AG04449 (cell line): ENCODE measurements at places on chromosomes 7 and 10.

DNA sequence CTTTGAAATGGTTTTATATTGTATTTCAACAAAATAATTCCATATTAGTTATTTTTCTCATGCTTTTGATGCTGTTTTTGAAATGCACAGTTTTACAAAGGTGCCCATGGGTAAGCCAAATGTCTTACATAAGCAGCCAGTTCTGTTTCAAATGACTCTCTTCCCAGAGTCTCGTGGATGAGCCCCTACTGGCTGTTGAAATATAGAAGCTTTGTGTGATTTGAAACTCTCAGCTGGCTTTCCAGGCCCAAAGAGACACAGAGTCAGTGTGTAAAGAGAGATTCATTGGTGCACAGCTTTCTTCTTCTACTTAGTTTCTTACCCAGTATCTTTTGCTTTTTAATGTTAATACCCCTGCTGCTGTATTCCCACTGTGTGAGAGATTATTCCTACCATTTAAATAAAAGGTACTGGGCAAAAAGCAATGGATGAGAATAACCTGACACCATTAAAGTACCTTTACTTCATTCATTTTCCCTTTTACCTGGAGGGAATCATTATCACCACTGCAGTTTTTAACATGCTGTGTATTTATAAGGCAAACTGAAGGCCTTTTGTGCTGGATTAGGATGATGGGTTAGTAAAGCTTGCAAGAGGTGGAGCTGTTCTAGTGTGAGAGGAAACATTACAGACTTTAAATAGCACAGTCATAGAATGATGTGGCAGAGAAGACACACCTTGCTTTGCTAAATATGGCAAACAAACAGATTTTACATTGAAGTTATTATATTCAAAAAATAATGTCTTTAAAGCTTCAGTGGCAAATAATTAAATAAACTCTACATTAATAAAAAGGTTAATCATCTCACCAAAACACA lies 415.1 kb downstream of the THSD7A start:
- DNase-seq = no peak

DNA sequence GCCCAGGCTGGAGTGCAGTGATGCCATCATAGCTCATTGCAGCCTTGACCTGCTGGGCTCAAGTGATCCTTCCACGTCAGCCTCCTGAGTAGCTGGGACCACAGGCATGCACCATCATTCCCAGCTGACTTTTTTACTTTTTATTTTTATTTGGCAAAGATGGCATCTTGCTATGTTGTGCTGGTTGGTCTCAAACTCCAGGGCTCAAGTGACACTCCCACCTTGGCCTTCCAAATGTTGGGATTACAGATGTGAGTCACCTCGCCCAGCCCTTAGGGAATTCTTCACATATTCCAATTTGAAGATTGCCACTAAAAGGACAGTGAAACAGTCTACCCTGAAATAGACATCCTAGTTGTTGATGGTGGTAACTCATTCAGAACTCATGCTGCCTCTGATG lies 27.7 kb downstream of the SUGCT start:
- no peak for DNase-seq

GRCh38 chr7:159010411-159010810 lies 134.3 kb downstream of the VIPR2 start:
- DNase-seq = no peak

GRCh38 chr7:114851406-114852061 lies 70.4 kb upstream of the MDFIC start:
- no peak for DNase-seq

- DNase-seq = no peak
These were observed 18.1 kb upstream of the ZNF273 start for GRCh38 chr7:64884913-64885370.

GRCh38 chr7:151238924-151239836 lies 6.9 kb downstream of the CHPF2 start:
- no peak for DNase-seq

- DNase-seq = no peak
These were observed 43.3 kb upstream of the CNNM1 start for GRCh38 chr10:99285881-99286280.

- no peak for DNase-seq
These were observed at the start of gene CALML5 for GRCh38 chr10:5499493-5500140. CALML5 (minus strand) TSS chr10:5499570; CDS start chr10:5499438, 132 bp downstream.

DNA sequence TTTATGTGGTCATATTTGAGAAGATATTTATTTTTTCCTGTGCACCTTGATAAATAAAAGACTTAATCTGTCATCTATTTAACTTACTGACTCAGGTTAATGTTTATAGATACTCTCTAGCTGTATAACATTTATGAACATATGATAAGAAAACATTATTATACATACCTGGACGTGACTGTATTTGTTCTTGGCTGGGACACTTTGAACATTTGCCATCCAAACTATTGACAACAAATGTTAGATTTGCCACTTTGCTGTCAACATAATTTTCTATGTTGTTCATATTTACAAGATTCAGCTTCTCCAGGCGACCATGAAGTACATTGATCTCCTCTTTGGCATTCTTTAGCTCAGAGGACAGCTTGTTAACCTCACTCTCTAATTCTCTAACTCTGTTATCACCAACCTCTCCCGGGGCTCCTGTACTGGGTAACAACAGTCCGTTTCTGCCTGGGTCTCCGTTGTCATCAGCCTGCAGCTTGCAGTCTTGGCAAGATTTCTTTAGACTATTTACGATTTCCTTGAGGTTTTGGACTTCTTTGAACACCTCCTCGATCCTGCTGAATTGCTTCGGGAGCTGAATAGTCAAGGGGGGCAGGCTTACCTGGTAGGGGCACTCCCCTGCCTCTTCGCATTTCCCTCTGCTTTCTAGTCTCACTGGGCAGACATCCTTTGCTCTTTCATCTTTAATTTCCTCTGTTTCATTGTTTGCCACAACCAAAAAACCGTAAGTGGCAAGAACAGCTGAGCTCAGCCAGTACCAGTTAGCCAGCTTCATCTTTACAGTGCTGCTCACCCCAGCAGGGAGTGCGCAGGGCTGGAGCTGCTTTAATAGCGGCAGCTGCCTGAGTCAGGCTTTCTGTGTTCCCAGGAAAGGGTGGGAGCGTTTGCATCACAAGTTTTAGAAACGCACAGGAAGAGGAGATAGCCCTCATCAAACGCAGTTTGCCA lies at the start of gene FGL2:
Gene FGL2, minus strand, starts transcription at position 807 of the 954 bp plus-strand sequence. Its CDS starts 26 bp downstream, at position 781.
- no peak for DNase-seq

GRCh38 chr7:135177028-135177696 lies 6.7 kb upstream of the CYREN start:
- no peak for DNase-seq

DNA sequence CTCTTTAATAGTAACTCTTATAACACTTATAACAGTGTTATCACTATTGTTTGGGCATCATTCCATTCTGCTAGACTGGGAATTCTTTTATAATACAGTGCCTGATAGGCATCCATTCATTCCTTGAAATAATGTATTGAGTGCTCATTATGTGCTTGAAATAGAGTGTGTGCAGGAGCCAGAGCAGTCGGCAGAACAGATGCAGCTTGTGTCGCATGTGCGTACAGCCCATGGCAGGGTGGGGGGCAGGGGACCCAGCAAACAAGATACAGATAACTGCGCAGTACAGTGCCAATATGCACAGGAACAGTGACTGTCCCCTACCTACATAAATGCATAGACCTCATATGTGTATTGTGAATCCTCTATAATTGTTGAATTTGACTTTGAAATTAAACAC lies 99.3 kb downstream of the KAT6B start:
- no peak for DNase-seq

DNA sequence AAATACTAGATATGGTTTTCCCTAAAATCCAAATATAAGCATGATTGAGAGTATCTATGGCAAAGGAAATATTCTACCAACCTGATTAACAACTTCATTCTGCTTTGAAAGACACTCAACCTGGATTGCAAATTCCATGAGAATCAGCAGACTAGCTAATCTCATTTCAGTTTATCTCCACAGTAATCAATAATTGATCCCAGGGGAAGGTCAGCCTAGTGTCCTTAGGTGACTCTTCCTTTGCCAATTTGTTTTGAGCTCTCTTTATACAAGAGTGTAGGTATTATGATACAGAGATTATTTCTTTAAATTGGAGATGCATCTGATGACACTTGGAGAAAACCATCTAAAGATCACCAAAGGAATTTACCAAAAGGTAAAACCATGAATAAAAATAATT lies 100.3 kb downstream of the GRM8 start:
- DNase-seq = no peak

DNA sequence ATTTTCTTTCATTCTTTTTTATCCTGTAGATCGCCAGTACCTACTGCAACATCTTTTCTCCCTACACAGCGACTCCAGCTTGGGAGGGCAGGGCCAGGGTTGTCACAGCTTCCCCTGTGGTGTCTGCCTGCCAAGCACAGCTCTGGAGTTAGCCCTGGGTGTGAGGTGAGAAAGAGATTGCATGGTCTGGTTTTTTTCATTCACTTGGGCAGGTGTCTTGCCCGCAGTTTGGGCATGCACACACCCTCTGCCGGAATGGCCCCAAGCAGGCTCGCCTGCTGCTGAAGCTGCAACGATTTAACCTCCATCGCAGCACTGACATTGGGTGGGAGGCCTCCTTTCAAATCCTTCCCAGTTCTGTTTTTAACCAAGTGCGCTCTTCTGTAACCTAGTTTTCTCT lies 132.8 kb downstream of the WNT2 start:
- DNase-seq = no peak

DNA sequence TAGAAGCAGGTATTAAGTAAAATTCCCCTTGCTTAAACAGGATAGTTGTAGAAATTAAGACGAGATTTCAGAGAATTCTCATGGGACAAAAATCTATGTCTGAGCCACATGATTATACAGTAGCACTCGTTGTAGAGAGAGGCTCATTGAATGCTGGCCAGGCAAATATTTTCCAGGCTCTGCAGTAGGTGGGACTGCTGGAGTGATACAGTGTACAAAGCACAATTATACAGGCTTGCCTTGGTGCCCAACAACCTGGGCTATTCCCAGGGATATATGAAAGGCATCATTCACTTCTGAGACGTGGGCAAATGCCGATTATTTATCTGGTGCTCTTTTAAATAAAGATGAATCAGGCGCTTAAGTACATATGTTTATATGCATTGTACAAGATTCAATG lies 380.6 kb downstream of the PHTF2 start:
- no peak for DNase-seq

- no peak for DNase-seq
These were observed 37.8 kb downstream of the STEAP4 start for GRCh38 chr7:88268858-88269257.

- DNase-seq = no peak
These were observed 86.8 kb downstream of the CPEB3 start for GRCh38 chr10:92203919-92204623.

DNA sequence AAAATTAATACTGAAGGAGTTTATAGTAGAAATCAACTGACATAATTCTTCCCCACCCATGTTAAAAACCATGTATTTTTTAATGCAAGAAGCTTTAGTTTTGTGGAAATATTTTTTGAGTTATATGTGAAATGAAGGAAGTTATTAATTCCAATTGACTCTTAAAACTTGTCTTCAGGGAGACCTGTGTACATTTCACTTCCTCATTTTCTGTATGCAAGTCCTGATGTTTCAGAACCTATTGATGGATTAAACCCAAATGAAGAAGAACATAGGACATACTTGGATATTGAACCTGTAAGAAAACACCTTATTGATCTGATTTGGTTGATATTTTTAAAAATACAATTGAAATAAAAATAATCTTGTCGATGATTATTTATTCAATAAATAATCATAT lies 33.3 kb downstream of the CD36 start:
- DNase-seq = no peak

DNA sequence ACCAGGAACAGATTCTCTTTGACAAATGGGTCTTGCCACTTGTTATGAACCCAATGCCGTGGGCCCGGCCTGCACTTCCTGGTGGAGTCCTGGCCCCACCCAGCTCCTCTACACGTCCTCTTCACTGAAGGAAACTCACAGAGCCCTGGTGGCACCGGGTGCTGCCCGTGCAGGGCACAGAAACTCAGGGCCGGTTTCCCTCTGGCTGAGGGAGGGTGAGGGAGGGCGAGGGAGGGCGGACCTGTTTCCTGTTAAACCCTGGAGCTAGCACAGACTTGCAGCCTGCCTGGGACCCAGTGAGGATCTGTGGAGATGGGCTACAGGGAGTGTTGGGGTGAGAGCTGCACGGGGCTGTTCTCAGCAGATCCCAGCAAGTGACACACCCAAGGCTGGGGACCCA lies 596.3 kb downstream of the PTPRN2 start:
- no peak for DNase-seq

DNA sequence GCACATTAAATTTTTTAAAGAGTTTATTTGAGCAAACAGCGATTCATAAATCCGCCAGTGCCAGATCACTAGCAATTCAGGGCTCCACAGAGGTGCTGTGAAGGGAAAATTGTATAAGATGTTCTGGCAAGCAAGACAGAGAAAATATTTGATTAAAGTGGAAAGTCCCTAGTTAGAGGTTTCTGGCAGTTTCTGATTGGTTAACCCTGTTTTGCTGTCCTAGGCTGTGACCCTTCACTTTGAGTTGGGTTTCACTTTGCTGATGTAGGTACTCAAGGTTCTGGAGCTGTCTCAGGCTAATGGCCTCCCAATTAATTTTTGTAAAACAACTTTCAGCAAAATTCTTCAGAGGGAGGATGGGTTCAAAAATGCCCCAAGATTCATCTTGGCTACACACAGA lies 79.4 kb upstream of the NXPH1 start:
- DNase-seq = no peak

- peak; percentile 33 for DNase-seq
These were observed 3.3 kb downstream of the INSYN2A start for GRCh38 chr10:127193125-127193524.

DNA sequence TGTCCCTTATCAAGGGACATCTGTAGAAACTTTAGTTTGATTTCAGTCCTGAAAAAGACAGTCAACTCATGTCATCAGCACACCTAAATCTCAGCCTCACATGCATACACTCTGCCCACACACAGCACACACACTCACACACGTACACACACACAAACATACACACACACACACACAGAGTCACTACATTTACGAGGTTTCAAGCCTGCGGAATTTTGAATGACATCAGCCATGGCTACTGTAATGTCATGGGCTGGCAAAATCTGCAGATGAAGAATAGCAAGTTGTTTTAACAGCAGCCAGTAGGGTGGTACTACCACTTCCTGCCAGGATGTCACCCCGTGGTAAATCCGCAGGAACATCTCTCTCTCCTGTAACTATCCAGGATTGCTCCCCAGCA lies 37.1 kb upstream of the EZH2 start:
- DNase-seq = no peak

GRCh38 chr10:35916791-35917190 lies 274.7 kb upstream of the FZD8 start:
- no peak for DNase-seq

- no peak for DNase-seq
These were observed 145.4 kb downstream of the SNX10 start for GRCh38 chr7:26437003-26437532.

DNA sequence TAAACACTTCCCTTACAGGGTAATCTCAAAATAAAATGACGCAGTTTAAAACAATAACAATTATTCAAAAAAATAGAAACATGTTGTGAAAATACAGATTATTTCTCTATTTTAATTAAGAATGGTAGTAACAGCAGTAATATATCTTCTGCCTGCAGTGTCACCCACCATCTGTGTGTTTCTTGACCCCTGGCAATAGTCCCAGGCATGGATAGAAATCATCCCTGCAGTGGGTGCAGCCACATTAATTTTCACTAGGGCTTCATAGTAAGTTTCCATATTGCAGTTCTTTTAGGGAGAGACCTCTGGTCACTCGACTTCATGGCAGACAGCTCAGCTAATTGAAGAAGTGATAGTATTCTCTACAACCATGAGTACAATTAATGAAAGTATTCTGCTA lies 470.1 kb upstream of the TEX47 start:
- DNase-seq = no peak

- DNase-seq = no peak
These were observed 145.2 kb upstream of the PFKP start for GRCh38 chr10:2921956-2922680.
